ENCODE measurements at places on chromosomes 3 and 15. TPM values are rescaled to one million over a fixed set of nuclear protein-coding genes. Genes with fewer than 3 reads are reported as not detected.

Gene SORD
- total RNA-seq: 12.4 TPM

Gene ALG1L2
- 0.29 TPM for total RNA-seq

Gene BOC
- 29.2 TPM for total RNA-seq

Gene SPATA12
- not detected for total RNA-seq

Gene CLSTN2
- under 0.01 TPM for total RNA-seq

Gene GOLGA8G
- not detected for total RNA-seq

Gene ZNF80
- total RNA-seq: not detected

Gene ATOSA
- 34.4 TPM for total RNA-seq

Gene INAFM2
- total RNA-seq: 16.8 TPM

Gene OCA2
- total RNA-seq: not detected

Gene MESP2
- 0.72 TPM for total RNA-seq

Gene SLC26A6
- total RNA-seq: 30.8 TPM

Gene TUSC7
- total RNA-seq: not detected

Gene NEK11
- 14.5 TPM for total RNA-seq

Gene MINAR1
- 2.5 TPM for total RNA-seq

Gene MYZAP
- total RNA-seq: not detected

Gene PRTG
- total RNA-seq: 4.7 TPM

Gene GNAT1
- not detected for total RNA-seq

Gene GOLGA8K
- 0.36 TPM for total RNA-seq

Gene GMPPB
- total RNA-seq: 17.4 TPM

Gene DLL4
- not detected for total RNA-seq
